ENCODE measurements at places on chromosomes 1 and 21.

- DNase-seq: peak; percentile 42
These were observed 129.8 kb downstream of the S1PR1 start for GRCh38 chr1:101366513-101367215.

DNA sequence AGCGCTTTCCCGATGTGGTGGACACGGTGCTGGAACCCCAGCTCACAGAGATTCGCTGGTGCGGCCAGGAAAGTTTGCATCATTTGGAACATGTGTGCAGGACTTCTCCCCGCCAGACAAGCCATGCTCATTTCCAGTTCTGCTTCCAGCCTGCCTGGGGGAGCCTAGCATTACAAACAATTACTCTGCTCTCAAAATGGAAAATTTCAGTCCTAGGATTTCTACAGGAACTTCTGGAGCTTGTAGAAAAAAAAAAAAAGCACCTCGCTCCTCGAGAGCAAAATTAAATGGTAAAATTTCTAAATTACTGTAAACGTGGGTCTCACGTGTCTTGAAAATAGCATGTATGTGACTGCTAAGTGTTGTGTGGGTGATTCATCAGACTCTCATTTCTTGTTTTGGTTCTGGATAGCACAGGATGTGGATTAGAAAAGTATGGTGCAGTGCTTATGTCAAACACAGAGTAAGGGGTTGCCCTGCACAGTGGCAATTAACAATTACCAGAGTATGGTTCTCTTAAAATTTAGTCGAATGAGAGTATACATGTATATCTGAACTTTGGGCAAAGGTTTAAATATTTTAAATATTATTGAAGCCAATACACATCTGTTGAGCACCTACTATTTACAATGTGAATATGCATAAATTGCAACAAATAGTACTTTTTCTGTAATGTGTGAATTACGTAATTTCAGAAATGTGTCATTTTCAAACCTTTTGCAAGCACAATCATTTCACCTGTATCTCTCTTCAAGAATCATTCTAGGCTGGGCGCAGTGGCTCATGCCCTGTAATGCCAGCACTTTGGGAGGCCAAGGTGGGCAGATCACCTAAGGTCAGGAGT, 61.8 kb upstream of the PTGFRN start:
- peak; percentile 75 for DNase-seq

GRCh38 chr1:156571261-156571852, 1.0 kb downstream of the IQGAP3 start:
- DNase-seq: peak; percentile 86

GRCh38 chr1:171494076-171494475, 8.7 kb downstream of the PRRC2C start:
- peak; percentile 25 for DNase-seq

GRCh38 chr1:192726820-192727504, 81.9 kb upstream of the RGS2 start:
- no peak for DNase-seq

- no peak for DNase-seq
These were observed 30.7 kb downstream of the TRIM62 start for GRCh38 chr1:33151116-33151515.

GRCh38 chr1:180505732-180506335, 3.5 kb upstream of the ACBD6 start:
- no peak for DNase-seq

GRCh38 chr1:227489572-227489971, 73.8 kb upstream of the ZNF678 start:
- no peak for DNase-seq

GRCh38 chr21:35428937-35429336, 379.8 kb upstream of the RUNX1 start:
- DNase-seq: peak; percentile 60

DNA sequence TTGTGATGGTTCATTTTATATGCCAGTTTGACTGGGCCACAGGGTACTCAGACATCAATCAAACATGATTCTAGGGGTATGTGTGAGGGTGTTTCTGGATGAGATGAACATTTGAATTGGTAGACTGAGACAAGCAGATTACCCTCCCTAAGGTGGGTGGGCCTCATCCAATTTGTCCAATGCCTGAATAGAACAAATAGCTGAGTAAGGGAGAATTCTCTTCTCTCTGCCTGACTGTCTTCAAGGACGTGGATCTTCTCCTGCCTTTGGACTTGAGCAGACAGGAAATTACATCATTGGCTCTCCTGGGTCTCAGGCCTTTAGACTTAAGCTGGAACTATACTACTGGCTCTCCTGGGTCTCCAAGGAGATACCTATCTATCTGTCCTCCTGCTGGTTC, 64.4 kb downstream of the SUSD4 start:
- no peak for DNase-seq

GRCh38 chr1:117473063-117473462, 105.8 kb downstream of the MAN1A2 start:
- no peak for DNase-seq

GRCh38 chr1:209755926-209756614, at the start of gene TRAF3IP3:
Gene TRAF3IP3, plus strand, starts transcription at chr1:209756053. Its CDS starts 3,987 bp downstream, at chr1:209760040.
- no peak for DNase-seq

DNA sequence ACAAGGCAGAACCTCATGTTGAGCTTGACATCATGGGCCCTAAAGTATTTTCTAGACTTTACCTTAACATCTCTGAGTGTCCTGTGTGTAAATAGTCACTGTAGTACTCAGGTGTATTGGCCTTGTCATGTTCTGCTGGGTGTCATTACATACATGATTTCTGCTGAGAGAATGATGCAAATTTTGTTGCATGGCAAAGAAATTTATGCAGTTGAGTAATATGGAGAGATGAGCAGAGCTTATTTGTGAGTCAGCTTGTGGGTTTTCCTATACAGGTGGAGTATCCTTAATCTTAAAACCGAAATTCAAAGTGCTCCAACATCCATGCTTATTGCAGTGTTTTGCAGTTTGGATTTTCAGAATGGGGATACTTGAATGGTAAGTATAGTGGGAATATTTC, 36.6 kb downstream of the RGL1 start:
- no peak for DNase-seq

GRCh38 chr1:85992791-85993190, 163.8 kb downstream of the COL24A1 start:
- peak; percentile 64 for DNase-seq

- no peak for DNase-seq
These were observed 41.4 kb downstream of the URB1 start for GRCh38 chr21:32351428-32351827.

GRCh38 chr1:25447547-25447946, 16.9 kb downstream of the MACO1 start:
- no peak for DNase-seq

- DNase-seq: no peak
These were observed 60.6 kb upstream of the CD1D start for GRCh38 chr1:158119976-158120653.

DNA sequence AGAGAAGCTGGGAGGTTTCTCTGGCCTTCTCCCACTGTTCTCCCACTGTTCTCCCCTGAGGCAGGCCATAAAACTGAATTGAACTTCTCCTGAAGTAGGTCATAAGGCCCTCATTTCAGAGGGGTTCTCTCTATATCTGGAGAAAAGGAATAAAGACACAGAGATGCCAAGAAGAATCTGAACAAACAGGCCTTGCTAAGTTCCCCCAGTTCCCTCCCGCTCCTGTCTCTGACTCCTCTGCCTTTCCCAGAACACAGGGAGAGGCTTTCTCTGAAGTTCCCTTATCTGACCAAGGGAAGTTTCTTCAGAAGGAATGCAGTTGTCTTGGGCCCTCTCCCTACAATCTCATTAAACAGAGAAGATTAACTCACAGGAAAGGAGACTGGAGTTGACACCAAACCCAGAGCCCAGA, 83.4 kb downstream of the SLC16A1 start:
- DNase-seq: peak; percentile 44

GRCh38 chr1:32924881-32925344, 23.7 kb upstream of the TMEM54 start:
- no peak for DNase-seq

Data from fibroblast of the aortic adventitia (primary cell).